Daoy (cell line): ENCODE measurements at places on chromosomes 1 and 21. TPM values are rescaled to one million over a fixed set of nuclear protein-coding genes. Genes with fewer than 3 reads are reported as not detected.

The CYP4X1 gene
- 0.77 and 1.0 TPM in 2 replicates for total RNA-seq

DNA sequence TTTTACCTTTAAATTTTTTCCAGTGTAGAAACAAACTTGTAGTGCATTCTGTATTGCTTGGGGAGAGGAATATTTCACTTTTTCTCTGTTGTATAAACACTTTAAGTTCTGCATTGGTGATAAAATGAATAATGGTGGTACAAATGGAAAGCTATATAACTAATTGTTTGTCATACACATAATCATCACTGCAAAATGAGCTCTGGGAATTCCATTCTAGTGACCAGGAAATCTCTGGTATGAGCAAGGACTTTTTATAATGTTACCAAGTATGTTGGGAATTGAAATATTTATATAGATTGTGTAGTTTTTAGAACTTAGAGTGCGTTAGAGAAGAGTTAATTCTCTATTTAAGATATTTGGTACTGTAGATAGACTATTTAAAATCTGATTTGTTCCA is 5.0 kb upstream of the FMN2 start:
- DNase-seq: no peak

The GPR153 gene
- 3.0 and 6.3 TPM in 2 replicates for total RNA-seq

- no peak for DNase-seq
These were observed 4.2 kb downstream of the PLA2G2F start for GRCh38 chr1:20143318-20143717.

The HSD3B1 gene
- not detected in 2 replicates for total RNA-seq

The A3GALT2 gene
- not detected in 2 replicates for total RNA-seq
